ENCODE measurements at places on chromosomes 1 and 21.

GRCh38 chr1:111516005-111516535 lies 12.6 kb upstream of the ADORA3 start:
- peak; percentile 26 for DNase-seq

- no peak for DNase-seq
These were observed 61.5 kb downstream of the NMNAT2 start for GRCh38 chr1:183356534-183357182.

DNA sequence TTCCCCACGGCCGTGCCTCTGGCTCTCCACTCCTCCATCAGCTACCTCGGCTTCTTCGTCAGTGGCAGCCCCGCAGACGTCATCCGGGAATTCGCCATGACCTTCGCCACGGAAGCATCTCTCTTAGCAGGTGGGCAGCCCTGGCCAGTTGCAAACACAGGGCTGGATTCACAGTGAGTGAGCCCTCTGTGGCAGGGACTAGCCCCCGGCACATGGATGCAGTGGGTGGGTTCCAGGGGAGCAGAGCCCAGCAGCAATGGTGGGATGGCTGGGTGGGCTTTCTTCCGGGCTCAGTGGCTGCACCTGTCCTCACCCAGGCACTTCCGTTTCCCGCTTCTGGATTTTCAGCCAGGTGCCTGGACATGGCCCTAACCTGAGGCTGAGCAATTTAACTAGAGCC lies 9.4 kb downstream of the UBASH3A start:
- DNase-seq: no peak

DNA sequence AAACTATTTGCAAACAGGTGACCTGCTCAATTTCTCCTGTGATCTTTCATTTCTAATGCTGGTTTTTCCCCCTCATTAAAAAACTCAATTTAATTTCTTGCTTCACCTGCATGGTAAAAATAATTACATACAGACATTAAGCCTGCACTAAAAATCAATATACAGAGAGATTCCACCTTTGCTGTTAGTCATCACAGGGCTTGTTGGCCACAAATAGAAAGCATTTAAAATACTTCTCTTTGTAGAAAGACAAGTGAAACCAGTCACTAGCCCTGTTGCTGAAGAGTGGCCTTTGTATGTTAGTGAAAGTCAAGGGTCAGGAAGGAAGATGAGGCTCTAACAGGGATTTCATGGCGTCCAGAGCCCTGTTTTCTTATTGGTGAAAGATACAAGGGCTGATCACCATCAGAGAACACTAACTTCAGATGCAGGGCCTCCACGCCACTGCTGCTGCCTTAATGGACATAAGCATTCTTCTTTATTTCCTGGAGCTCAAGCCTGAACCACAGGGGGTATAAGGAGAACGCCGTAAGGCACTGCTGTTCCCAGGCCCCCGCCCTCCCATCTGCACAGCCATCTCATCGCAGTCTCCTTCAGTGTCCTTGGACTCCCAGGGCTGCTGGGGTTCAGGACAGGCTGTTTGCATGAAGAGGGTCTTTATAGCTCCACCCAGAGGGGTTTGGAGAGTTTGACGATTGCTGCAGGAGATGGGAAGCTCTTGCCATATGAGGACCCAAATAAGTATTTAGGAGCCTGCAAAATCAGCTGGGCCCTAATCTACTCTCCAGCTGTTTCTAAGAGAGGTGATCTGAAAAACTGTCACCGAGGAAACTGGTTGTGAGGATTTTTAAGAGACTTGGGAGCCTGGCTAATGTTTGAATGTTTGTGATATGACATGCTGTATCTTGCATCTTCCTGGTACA lies 117.3 kb upstream of the IRF2BP2 start:
- DNase-seq: no peak

- peak; percentile 93 for DNase-seq
These were observed 9.8 kb upstream of the OLFML2B start for GRCh38 chr1:162033428-162033827.

DNA sequence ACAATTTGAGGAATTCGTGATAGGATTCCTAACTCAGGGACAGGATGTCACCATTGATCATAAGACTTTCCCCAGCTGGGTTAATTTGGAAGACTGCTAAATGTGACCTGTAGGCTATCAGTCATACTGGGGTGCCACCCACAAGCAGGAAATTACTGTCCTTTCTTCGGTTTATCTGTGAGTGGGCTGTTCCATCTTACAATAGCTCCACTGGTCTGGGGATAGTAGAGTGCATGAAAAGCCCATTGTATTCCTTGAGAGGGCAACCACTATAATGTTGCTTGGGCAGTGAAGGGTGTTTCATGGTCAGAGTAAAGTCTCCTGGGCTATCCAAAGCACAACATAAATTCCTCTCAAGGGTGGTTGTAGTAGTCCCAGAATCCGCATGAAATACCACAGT lies 1523.0 kb upstream of the B3GALT2 start:
- DNase-seq: no peak

- no peak for DNase-seq
These were observed 50.5 kb upstream of the ATF3 start for GRCh38 chr1:212557739-212558692.

DNA sequence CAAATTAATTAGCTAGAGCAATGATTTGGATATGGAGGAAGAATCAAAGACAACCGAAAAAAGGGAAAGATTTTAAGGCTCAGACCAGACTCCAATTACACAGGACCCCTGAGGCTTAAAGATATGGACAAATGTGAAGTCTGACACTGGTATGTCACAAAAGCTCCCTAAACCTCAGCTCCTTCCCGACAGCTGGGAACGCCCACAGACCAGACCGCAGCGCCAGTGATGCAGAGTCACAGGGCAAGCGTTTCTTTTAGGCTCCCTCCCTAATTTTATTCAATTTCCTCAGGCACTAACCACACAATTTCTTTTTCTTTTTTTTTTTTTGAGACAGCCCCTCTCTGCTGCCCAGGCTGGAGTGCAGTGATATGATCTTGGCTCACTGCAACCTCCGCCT lies 40.2 kb downstream of the NID1 start:
- DNase-seq: peak; percentile 44

- no peak for DNase-seq
These were observed 2.0 kb upstream of the IFI16 start for GRCh38 chr1:159007726-159008125.

GRCh38 chr1:71269818-71270217 lies 189.0 kb upstream of the ZRANB2 start:
- no peak for DNase-seq

DNA sequence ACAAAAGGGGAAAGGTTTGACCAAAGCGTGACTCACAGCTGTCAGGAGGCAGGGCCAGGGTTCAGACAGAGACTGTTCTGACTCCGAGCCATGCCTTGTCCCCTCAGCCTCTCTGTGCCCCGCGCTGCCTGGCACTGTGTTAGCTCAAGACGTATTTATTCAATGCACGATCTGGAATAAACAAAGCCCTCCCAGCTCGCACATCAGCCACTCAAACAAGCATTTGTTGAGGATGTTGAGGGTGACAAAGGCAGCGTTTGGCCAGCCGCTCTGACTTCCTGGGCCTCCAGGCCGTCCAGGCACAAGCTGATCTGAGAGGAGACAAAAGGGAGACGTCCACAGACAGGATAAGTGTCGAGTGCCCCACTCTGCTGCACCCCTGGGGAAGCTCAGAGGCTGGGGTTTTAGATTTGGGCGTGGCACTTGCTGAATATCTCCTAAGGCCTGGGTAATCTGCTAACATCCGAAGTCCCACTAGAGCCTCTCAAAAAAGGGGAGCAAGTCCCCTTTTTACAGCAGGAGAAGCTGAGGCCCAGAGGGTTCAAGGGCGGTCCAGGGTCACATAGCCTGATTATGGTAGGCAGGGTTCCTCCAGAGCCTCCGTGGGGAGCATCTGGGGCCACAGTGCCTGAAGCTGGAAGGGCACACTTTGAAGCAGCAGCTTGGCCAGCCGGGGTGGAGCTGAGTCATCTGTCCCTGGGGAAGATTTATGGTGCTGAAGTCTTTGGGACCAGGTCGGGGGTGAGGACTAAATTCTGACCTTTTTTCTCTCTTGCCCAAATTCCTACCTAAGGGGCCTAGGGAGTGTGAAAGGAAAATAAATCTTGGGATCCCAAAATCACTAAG lies 95.9 kb downstream of the SPSB1 start:
- DNase-seq: peak; percentile 66
